Hematopoietic multipotent progenitor cell treated with erythropoietin and hydrocortisone succinate and interleukin-3 and kit ligand, for 17 days (in vitro differentiated cells): ENCODE measurements at places on chromosomes 7 and 10.

DNA sequence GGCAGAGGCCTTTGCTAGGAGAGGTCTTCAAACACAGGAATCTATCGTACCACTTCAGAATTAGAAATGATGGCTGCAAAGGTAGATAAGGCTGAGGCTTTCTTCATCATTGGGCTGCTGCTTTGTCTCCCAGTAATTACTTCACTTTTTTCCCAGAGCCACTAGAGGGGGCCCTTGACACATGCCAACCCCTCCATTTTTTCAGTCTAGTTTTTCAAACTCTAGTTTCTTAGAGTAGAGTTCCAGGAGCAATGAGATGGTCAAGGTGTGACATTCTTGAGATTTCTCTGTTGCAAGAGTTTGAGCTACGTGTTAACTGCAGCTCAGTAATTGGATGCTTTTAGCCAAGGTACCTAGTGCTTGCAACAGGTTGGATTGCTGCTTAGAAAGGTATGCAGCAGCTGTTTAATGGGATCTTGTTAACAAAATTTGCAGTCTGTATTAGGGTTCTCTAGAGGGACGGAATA, 33.8 kb upstream of the RBM20 start:
- peak; percentile 57 for DNase-seq

DNA sequence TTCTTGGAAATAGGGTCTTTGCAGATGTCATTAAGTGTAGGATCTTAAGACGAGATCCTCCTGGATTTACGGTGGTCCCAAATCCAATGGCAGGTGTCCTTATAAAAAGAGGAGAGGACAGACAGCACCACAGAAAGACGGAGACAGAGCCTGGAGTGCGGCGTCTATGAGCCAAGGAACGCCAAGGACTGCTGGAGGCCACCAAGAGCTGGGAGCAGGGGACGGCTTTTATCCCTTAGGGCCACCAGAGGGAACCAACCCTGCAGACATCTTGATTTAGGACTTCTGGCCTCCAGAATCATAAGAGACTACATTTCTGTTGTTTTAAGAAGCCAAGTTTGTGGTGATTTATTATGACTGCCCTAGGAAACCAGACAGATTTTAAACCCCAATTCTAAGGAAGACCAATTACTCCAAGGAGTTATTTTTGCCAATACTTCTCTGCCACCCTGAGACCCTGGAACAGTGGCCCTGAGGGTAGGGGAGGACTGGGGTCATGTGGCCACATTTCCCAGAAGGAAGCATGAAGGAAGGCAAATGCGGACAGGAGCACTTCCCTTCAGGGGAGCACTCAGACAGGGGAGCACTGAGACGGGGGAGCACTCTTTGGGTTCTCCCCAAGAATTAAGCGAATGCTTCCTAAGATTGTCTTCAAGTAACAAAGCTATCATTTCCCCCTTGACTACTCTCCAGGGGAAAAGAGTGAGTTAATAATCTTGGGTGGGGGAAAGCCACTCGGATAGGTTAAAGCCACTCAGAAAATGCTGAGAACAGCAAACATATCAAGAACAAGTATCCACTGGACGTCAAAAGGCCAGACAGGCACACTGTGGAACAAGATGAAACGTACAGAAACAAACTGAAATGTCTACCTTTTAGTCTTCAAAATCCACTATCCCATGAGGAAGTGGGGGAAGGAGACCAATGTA, 67.5 kb downstream of the CHST15 start:
- no peak for DNase-seq

DNA sequence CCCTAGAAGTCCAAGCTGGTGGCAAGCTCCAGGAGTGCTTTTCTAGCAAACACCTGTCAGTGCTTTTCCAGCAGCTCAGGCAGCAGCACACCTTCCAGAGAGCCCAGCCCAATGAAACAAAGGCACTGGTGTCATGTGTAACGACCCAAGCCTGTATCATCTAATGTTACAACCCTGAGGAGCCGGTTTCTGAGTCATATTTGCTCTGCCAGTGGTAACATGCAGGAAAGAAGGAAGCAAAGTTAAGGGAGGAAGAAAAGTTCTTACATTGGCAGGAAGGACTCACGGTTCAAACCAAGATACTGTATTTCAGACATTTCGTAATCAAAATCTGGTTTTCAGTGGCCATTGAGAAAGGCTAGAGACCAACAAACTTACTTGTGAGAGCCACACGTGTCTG, at the start of gene ANKRD22:
Gene ANKRD22, minus strand, starts transcription at position 139 of the 400 bp plus-strand sequence. CDS start 237 bp downstream, outside the sequence.
- no peak for DNase-seq

- DNase-seq = no peak
Observed at GRCh38 chr7:22173685-22174573, 183.0 kb downstream of the RAPGEF5 start.

- peak; percentile 91 for DNase-seq
Observed at GRCh38 chr7:33040803-33041516, 21.6 kb downstream of the NT5C3A start.

- peak; percentile 63 for DNase-seq
Observed at GRCh38 chr10:3805201-3805790, 20.3 kb upstream of the KLF6 start.

GRCh38 chr10:48764486-48764885, 79.8 kb downstream of the WDFY4 start:
- DNase-seq = no peak

DNA sequence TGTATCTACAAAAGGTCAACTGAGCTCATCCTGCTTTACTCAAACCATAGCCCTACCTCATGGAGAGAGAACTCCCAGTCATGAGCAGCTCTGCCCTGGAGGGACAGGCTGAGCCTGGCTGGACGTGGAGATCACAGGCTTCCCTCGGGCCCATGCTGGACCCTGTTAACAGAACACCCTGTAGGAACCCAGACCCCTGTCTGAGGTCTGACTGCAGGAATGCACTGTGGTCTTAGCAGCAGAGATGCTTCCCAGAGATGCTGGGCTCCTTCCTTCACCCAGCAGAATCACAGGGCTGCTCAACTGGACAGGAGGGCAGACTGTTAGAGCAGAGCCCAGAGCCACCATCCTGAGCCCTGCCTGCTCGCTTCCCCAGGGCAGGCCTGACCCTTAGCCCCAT, 814 bp downstream of the TMEM72 start:
- no peak for DNase-seq

- no peak for DNase-seq
Observed at GRCh38 chr7:22784346-22784745, 38.3 kb downstream of the TOMM7 start.

- DNase-seq = no peak
Observed at GRCh38 chr7:73999664-74000435, 28.1 kb upstream of the ELN start.
